ENCODE measurements at places on chromosomes 13 and 19. TPM values are rescaled to one million over a fixed set of nuclear protein-coding genes. Genes with fewer than 3 reads are reported as not detected.

The ZNF429 gene
- 5.6 TPM for polyA plus RNA-seq

The KISS1R gene
- not detected for polyA plus RNA-seq

- no peak for DNase-seq
Observed at GRCh38 chr13:21967871-21968270, 297.0 kb downstream of the FGF9 start.

GRCh38 chr19:2207991-2208860, 27.9 kb downstream of the PLEKHJ1 start:
- DNase-seq, result no peak
